Iris pigment epithelial cell (primary cell): ENCODE measurements at places on chromosomes 12 and 14.

DNA sequence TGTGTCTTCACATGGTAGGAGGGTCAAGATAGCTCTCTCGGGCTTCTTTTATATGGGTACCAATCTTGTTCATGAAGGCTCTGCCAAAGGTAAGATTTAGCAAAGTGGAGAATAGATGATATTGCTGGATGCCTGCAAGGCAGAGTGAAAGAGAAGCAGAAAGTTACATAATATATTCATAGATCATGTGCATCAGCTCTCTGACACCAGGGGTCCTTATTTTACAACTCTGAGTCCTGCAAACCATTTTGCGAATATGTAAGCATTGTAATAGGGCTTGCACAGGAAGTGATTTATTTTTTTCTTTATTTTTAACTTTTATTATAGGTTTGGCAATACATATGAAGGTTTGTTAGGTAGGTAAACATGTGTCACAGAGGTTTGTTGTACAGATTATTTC is 31.8 kb downstream of the CRADD start:
- no peak for DNase-seq

DNA sequence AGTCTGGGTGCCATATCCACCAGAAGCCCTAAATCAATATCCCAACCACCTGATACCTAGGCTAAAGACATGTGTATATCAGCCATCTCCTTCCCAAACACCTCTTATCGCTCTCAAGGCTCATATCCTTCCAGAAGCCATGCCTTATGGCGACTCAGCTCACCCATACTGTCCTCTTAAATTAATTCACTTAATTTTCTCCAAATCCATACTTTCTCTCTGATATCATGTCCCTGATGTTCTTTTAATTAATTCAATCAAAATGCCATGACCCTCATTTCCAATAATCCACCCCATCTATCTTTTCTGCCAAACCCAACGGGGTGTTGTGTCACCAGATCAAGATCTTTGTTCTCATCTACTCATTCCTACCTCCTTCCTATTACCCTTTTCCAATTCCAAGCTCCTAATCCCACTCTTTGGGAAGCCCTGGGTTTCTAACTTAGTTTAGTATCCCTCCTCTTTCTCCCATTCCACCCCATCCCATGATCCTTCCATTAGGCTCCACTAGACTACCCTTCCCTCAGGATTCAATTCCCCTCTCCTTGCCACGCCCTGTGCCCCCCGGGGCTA is 723 bp downstream of the ATF7 start:
- DNase-seq: no peak

- no peak for DNase-seq
Observed at GRCh38 chr14:97311411-97311810, 514.2 kb downstream of the VRK1 start.

DNA sequence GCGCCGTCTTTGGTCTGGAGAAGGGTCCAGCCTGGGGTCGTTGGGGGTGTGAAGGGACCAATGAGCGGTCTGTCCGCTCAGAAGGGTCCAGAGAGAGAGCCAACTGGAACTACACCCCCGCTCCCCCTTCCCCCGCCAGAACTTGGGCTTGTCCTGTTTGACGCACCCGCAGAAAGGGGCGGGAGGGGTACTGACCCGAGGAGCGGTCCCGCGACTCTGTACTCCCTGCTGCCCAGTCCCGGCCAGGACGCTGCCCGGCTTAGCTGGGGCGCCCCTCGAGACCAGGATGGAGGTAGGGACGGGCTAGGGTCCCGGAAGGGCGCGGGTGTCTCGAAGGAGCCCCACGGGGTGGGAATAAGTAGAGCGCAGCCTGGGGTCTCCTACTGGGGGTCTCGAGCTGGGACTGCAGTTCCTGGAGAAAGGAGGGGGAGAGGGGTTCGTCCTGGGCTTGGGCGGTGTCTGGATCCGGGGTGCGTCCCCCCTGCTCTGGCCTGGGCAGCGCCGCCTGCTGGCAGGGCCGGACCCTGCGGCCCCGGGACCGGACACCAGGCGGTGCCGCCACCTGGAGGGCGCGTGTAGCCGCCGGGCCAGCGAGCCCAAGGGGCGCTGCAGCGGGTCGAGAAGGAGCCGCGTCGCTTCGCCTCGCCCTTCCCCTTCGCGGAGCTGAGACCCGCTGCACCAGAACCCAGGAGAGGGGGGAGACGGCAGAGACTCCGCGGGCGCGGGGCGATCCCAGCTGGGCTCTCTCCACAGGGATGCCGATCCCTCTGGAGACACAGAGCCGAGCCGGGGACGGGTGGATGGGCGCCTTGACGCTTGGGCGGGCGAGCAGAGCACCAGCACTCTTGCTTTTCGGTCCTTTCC is 3.8 kb upstream of the CACNB3 start:
- DNase-seq: peak; percentile 82

DNA sequence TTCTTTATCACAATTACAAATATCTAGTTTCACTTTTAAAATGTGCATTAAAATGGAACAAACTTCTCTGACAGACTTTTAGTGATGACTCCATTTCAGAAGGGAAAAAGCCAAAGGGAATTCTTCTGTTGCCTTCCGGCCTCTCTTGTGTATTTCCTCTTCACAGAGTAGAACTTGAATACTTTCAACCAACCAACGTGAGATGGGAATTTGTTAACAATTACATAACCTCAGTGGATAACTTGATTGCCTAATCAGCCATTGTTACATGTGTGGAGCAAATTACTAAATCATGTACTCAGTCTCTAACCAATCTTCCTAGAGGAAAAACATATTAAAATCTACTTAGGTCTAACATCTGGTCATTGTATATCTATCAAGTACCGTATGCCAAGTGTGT is 291.1 kb downstream of the SYT1 start:
- DNase-seq: peak; percentile 57

DNA sequence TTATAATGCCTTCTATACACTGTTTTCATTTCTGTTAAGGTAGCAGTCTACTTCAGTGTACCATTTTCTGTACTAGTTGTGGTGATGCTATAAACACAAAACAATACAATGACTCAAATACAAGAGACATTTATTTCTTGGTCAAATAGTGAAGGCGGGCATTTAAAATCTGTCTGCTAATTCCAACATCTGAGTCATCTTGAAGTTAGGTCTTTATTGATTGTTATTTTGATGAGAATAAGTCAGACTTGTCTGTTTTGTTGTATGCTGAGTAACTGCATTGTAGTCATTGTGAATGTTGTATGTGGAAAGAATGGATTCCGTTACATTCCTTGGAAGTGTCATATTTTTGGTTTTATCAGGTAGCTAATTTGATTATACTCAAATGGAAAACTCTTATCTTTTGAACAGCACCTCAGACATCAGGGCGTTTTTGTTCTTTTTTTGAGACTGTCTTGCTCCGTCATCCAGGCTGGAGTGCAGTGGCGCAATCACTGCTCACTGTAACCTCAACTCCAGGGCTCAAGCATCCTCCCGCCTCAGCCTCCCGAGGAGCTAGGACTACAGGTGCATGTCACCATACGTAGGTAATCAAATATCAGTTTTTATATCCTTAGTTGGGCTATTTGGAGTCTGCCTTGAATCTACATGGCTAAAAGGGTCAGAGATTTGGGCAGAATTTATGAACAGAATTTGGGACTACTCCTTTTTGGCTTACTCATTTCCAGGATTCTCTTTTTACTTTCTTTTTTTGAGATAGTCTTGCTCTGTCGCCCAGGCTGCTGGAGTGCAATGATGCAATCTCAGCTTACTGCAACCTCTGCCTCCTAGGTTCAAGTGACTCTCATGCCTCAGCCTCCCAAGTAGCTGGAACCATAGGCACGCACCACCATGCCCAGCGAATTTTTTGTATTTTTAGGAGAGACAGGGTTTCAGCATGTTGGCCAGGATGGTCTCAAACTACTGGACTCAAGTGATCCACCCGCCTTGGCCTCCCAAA is 56.8 kb downstream of the PAPLN start:
- peak; percentile 17 for DNase-seq

- DNase-seq: no peak
Observed at GRCh38 chr14:86333493-86333892, 803.5 kb downstream of the FLRT2 start.
